WTC11 (cell line): ENCODE measurements at places on chromosomes 4 and X. TPM values are rescaled to one million over a fixed set of nuclear protein-coding genes. Genes with fewer than 3 reads are reported as not detected.

Gene LIMCH1
- total RNA-seq: 0.66 to 0.92 TPM (median 0.80 TPM) in 3 replicates

Gene CLNK
- not detected in 3 replicates for total RNA-seq

Gene TNMD
- total RNA-seq: 1.9 to 3.3 TPM (median 2.8 TPM) in 3 replicates

Gene MAGEA2
- 6.7 to 14.0 TPM (median 9.2 TPM) in 3 replicates for total RNA-seq

Gene ATOH1
- 0.60 to 0.62 TPM (median 0.61 TPM) in 3 replicates for total RNA-seq
